ENCODE measurements at places on chromosomes 13 and 19.
A peak's percentile ranks its signal among the peaks of the same experiment; 100 is the strongest.

- DNase-seq: no peak
Observed at GRCh38 chr13:80359414-80359777, 18.5 kb upstream of the SPRY2 start.

DNA sequence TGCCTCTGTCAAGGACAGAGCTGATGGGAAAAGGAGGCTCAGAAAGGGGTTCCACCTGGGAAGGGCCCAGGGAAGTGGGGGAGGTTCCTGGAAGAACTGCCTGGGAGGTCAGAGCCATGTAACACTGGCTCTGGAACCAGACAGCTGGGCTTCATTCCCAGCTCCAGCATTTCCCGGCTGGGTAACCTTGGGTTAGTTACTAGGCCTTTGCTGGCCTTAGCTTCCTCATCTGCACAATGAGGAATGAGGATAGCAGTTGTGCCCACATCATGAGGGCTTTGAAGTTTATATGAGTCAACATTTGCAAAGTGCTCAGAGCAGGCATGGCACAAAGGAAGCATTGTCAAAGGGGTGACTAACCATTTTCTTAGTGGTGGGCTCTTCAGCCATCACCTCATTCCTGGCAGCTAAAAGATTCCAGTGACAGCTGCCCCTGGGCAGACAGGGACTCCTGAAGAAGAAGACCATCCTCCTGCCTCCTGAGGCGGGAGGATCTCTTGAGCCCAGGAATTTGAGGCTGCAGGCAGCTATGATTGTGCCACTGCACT lies 1.7 kb upstream of the DNAJB1 start:
- DNase-seq: no peak

- DNase-seq: no peak
Observed at GRCh38 chr13:81872581-81872980, 1531.7 kb upstream of the SPRY2 start.

DNA sequence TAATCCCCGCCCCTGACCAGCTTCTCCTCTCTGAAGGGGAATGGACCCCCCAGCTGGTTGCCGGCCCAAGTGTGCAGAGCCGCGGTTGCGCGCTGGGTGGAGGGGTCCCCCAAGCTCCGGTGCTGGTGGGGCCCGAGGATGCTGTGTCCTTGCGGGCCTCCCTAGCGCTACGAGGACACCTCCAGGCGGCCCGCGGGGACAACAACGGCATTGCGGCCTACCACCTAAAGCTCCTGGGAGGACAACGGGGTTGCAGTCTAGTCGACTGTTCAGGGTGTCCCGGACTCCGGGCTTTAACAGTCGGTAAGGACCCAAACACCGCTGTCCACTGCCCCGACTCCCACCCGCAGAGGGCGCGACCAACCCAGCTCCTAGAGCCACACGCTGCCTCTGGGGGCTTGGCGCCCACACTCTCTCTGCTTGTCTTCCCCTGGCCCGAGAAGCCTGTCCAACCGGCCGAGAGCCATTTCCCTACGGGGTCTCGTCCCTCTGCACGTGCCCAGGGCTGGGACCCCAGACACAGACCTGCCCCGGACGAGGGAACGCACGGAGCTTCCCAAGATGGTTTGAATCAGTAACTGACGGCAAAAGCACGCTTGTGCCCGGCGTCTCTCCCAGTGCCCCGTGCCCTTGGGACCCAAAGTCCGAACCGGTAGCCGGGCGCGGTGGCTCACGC lies 927 bp upstream of the SDHAF1 start:
- no peak for DNase-seq

- no peak for DNase-seq
Observed at GRCh38 chr13:47892374-47892773, 108.7 kb downstream of the SUCLA2 start.

GRCh38 chr19:33402421-33403220 lies 29.1 kb downstream of the CEBPG start:
- no peak for DNase-seq

- no peak for DNase-seq
Observed at GRCh38 chr13:34070006-34070405, 252.1 kb downstream of the RFC3 start.

DNA sequence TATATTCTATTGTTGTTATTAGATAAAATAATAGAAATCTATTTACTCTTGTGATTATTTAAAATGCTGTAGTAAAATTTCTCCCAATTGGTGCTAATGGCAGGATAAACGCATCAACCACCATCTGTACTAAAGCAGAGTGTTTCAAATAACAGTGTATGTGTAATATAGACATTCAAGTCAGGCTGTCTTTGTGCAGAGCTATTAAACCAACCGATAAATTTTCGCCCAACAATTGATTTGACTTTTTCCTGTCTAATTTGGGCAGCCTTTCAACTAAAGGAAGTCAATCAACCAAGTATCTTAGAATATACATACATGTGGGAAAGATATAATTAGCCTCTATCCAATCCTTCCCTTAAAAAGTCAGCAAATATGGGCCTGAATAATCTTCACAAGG lies 5.8 kb downstream of the AMER2 start:
- no peak for DNase-seq

GRCh38 chr13:46313432-46314257 lies 73.4 kb downstream of the RUBCNL start:
- no peak for DNase-seq

- DNase-seq: no peak
Observed at GRCh38 chr13:114275304-114275703, 6.1 kb upstream of the UPF3A start.

DNA sequence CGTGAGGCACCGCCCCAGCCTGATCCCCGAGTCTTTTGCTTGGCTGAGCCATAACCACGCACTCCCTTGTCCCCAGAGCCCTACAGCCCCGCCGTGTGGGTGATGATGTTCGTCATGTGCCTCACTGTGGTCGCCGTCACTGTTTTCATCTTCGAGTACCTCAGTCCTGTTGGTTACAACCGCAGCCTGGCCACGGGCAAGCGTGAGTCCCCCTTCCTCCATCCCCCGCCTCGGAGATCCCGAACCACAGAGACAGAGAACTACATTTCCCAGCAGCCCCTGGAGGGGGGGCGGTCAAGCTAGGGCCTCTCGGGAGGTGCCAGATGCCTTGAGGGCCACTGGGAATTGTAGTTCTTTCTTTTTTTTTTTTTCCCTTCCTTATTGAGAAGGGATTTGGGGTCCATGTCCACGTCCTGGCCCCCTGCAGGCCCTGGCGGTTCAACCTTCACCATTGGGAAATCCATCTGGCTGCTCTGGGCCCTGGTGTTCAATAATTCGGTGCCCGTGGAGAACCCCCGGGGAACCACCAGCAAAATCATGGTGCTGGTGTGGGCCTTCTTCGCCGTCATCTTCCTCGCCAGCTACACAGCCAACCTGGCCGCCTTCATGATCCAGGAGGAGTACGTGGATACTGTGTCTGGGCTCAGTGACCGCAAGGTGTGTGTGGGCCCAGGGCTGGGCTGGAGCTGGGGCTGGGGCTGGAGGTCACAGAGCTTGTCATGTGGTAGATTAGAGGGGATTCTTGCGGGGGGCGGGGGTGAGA lies 25.9 kb downstream of the GRIN2D start:
- peak; percentile 5 for DNase-seq

DNA sequence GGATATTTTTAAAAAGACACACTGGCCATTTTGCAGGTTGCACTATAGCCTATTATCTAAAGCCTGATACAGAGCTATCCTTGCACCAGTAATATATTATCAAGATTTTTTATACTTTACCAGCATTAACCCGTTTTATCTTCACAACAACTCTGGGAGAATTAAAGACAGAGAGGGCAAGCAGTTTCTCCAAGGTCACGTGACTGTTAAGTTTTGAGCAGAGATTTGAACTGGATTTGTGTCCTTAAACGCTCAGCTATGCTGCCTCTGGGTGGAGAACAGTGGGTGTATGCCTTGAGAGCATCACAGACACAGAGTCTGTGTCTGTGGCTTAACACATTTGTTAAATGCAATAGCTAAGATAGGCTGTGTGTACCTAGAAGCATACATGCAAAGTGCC lies 147.2 kb downstream of the MYO16 start:
- no peak for DNase-seq

DNA sequence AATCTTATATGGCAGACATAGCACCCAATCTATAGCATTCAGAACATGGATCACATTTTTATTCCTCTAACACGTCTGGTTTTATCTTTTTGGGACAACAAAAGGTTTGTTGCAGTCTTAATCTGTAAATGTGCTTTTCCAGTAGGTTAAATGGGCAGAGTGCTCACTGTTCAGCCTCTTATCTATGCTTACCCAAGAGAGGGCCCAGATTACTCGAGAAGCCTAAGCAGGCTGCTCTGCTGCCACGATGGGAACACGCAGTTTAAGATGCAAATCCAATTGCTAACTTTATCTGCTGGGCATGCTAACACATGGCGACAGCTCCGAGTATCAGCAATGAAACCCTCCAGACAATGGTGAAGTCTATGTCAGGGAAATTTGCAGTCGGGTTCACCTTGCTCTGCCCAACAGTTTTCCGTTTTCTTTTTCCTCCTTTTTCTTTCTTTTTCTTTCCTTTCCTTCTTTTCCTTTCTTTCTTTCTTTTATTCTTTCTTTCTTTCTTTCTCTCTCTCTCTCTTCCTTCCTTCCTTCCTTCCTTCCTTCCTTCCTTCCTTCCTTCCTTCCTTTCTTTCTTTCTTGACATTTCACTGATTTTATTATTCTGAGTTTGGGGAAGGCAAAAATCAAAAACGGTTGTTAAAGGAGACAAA lies 115.3 kb downstream of the RBM26 start:
- no peak for DNase-seq

GRCh38 chr19:37899966-37900365 lies 6.4 kb downstream of the WDR87 start:
- no peak for DNase-seq

- peak; percentile 44 for DNase-seq
Observed at GRCh38 chr19:46654621-46655152, 6.3 kb downstream of the DACT3 start.

DNA sequence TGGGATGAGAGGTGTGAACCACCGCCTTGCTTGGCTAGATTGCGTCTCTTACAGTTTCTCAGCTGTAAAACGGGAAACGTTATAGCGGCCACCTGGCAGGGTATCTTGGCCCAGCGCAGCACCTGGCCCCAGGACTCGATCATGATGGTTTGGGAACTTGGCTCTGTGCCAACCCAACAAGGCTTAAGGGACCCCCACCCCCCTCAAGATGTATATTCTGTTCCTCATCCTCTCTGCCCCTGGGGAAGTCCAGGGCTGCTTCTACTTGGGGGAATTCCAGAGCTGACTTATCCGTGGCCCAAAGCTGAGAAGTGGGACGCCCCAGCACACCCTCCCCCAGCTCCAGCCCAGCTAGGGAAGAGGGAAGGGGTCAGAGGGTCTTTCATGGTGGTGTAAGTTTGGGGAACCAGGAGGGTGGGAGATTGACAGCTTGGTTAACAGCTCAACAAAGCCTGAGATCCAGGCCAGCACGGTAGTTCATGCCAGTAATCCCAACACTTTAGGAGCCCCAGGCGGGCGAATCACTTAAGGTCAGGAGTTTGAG lies 695 bp downstream of the ICAM1 start:
- DNase-seq: no peak

- DNase-seq: no peak
Observed at GRCh38 chr19:38993271-38993670, 17.7 kb upstream of the FBXO17 start.

- DNase-seq: no peak
Observed at GRCh38 chr13:97030705-97031452, 36.6 kb upstream of the OXGR1 start.

DNA sequence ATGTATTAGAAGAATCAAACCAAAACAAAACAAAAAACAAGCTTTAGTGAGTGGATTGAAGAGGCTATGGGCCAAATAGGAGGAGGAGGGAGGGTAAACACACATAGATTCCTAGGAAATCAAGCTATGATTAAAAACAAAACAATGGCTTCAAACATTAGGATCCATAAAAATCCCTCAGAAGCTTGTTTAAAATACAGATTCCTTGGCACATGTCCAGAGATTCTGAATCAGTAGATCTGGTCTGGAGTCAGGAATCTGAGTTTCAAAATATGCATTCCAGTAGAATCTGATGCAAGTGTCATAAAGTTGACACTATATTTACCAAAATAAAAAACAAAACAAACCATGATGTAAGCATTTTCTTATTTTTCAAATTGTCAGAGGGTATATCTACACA lies 692.8 kb upstream of the SGCG start:
- no peak for DNase-seq

GRCh38 chr19:12666265-12667048 lies at the start of the genes MAN2B1 and WDR83:
Gene MAN2B1, minus strand, starts transcription at chr19:12666742. Its CDS starts 41 bp downstream, at chr19:12666701.
Gene WDR83, plus strand, starts transcription at chr19:12666807. Its CDS starts 2,984 bp downstream, at chr19:12669791.
- DNase-seq: peak; percentile 64

- DNase-seq: no peak
Observed at GRCh38 chr19:50817941-50818858, 5.4 kb downstream of the KLK1 start.

DNA sequence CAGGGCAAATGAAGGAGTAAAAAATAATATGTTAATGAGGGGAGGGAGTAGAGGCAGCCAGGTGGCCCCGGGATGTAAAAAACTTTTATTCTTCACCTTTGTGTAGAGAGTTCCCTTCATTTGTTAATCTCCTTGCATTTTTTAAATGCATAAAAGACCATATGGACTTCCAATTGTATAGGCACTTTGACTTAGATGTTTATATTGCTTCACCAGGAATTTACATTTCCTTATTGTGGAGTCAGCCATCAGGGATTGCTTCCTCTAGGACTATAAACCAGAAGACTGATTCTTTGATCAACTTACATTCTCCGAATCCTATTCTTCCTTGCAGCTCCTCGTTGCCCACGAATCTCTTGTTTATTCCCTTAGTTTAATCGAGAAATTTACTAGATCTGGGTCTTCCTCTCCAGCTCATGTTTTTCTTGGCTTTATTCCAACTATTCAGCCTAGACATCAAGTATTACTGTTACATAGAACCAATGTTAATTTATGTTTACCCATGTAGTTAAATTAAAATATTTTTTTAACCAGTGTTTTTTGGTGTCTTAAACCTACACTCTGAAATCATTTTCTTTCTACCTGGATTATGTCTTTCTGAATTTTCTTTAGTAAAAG lies 1187.0 kb upstream of the SLC10A2 start:
- no peak for DNase-seq

DNA sequence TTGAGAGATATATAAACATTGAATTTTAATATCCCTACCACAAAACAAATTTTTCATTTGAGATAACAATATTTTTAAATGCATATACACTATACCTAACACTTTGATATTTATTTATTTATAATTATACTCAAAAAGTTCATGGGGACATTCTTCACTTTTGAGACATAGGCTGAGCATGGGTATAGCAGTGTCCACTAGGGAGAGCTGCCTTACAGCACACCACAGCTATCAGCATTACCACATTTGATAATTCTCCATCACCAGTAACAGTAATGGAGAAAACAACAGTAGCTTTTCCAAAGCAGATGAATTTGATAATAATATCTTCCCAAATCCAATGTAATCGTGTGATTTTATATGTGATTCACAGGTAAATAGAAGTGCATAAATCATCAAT lies 626.1 kb downstream of the DACH1 start:
- no peak for DNase-seq

DNA sequence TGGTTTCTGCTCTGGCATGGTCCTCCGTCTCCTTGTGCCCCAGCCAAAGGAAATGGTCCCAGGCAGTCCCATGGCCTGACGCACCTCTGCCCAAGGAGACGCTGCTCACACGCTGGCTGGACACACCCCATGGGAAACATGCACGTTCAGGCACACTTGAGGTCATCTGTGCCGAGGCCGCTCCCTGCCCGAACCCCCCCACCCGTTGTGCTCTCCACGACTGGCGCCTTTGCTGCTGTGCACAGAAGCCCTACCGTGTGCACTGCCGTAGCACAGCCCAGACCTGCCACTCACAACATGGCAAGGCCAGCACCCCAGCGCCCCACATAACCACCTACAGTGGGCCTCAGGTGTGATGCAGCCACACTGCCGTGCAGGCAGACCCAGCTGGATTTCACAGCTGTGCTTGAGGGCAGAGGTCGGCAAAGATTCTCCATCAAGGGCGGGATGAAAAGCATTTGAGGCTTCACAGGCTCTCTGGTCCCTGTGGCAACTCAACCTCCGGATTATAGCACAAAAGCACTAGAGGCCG lies 65.7 kb downstream of the SPACA7 start:
- no peak for DNase-seq
